ENCODE measurements at places on chromosomes 5 and 9.

DNA sequence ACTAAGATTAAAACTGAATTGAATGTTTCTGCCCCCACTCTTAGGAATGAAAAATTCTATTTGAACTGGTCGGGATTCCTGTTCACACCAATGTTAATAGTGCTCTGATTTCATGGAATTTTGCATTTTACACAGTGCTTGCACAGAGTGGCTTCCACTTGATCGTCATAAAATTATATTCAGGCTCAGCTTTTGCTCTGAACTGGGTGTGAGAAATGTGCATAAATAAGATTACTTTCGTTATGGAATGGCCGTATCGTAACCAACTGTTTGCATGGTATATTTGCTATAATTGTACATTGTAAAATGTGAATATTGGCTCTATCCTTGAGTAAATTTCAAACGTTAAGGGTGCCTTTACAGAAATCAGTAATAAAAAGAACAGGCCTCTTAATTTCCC, 240.9 kb downstream of the RFK start:
- DNase-seq, result no peak

GRCh38 chr9:4955836-4956235, 29.2 kb upstream of the JAK2 start:
- no peak for DNase-seq

GRCh38 chr9:131679261-131680020, 60.4 kb downstream of the RAPGEF1 start:
- DNase-seq, result no peak

GRCh38 chr5:1930880-1931603, 48.3 kb upstream of the IRX4 start:
- no peak for DNase-seq

DNA sequence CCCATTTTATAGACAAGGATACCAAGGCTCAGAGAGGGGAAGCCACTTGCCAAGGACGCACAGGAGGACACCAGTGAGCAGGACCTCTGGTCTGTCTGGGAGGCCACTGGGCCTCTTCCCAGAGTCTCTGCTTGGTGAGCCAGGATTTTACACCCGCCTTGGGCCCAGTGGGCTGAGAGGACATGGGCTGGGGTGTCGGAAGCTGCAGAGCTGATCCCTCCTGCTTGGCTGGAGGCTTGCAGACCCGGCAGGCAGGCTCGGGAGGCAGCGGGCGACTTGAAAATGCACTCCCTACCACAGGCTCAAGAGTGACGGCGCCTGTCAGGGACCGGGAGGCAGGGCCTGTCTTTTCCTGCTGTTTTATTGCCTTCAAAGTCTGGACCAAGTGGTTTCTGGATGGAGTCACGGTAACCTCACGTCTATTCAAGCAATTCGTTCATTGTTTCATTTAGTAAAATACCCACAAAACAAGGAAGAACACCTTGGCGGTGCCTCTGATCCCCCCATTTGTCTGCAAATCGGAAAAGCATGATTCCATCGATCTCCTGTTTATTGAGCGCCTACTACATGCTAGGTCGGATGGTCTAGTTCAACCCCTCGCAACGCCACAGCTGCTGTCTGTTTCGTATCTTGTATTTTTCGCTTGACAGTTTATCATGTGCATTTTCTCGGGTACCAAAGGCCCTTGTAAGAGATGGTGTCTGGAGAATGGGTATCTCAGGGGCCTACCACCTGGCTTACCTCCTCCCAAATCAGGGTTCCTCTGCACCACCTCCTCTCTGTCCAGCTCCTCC, 108.1 kb upstream of the IER5L start:
- no peak for DNase-seq

DNA sequence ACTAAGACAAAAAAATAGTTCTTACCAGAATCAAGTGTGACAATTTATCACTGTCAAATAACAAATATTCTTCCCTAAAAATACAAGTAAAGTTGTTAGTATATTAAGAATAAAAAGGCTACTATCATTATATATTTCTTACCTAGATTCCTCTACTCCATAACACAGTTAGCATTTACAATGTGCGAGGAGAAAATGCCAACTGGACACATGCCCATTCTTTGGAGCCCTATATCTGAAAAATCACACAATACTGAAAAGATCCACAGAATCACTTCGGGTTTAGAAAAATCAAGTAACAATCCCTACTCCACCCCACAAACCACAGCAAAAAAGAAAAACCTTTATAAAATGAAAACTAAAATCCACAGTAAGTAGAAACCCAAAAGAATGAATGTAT, 70.9 kb downstream of the PKD2L2 start:
- no peak for DNase-seq

- no peak for DNase-seq
These were observed 20.7 kb upstream of the SLC1A3 start for GRCh38 chr5:36585701-36586100.

- DNase-seq, result no peak
These were observed 285.7 kb upstream of the TUT7 start for GRCh38 chr9:86639899-86640379.

- no peak for DNase-seq
These were observed 23.7 kb upstream of the OR2S2 start for GRCh38 chr9:35981699-35982098.

All from GM12864 (cell line).